ENCODE measurements at places on chromosomes 13 and 19.

GRCh38 chr13:33913829-33914228 lies 95.9 kb downstream of the RFC3 start:
- no peak for DNase-seq

DNA sequence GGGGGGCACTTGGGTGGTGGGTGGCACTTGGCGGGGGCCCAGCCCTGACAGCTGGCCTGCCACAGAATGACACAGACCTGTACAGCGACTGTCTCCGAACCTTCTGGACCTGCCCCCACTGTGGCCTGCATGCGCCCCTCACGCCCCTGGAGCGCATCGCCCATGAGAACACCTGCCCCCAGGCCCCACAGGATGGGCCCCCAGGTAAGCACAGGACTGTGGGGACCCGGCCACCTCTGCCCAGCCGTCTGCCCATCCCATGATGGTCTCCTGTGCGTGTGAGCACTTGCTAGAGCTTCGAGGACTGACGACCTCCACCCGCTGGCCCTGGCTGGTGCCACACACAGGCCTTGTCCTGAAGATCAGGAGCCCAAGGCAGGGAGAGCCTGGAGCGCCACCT lies 32.0 kb downstream of the DHX34 start:
- DNase-seq = no peak

DNA sequence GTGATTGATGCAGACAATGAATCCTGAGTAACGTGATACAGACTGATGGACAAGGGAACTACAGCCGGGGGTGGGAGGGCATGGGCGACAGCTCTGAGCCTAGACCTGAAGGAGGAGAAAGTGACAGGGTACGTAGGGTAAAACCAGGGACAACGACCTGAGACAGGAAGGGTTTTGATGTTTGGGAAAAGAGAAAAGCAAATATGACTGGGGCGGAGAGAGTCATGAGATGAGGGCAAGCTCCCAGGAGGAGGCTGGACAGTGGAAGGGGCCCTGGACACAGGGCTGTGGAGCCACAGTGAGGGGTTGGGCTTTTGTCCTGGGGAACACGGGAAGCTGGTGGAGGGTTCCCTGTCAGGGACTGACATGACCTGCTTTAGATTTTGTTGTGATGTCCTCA lies 34.2 kb downstream of the ZNF611 start:
- no peak for DNase-seq

GRCh38 chr13:108760541-108760940 lies 131.1 kb downstream of the MYO16 start:
- DNase-seq = no peak

- no peak for DNase-seq
Measured at GRCh38 chr13:76503766-76504165, 382.4 kb downstream of the KCTD12 start.

- DNase-seq = no peak
Measured at GRCh38 chr13:101917475-101917810, 465.0 kb downstream of the ITGBL1 start.

GRCh38 chr13:32838945-32839344 lies 177.3 kb upstream of the KL start:
- no peak for DNase-seq
